ENCODE measurements at places on chromosomes 7 and 10. TPM values are rescaled to one million over a fixed set of nuclear protein-coding genes. Genes with fewer than 3 reads are reported as not detected.

- H3K27me3 ChIP-seq, result no peaks in the 10 kb centered on the region
- H3K36me3 ChIP-seq, result no peaks in the 10 kb centered on the region
Measured at GRCh38 chr10:71714031-71714410, 5.6 kb downstream of the C10orf105 start.

DNA sequence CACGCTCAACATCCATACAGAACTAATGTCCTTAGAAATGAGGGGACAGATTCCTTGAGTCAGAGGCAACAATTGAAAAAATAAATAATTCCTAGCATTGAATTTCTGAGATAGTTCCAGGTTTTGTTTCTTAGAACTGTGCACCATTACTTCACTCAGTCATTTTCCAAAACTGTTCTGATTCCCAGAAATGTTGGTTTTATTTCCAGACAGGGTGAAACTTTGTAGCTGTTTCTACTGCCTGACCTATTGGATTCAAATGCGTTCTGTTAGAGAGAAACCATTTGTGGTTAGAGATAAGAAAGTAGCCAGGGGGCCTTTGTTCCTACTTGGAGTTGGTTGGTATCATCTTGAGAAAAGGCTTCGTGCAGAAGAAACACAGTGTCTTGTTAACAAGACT, 8.1 kb upstream of the DEPP1 start:
- no peaks in the 10 kb centered on the region for H3K27me3 ChIP-seq
- DNase-seq, result peak; percentile 77
- no peak overlapping the region for H3K4me3 ChIP-seq
- peak overlapping the region; percentile 38 for H3K27ac ChIP-seq
- H3K4me1 ChIP-seq, result peaks cover 39% of the 10 kb centered on the region

GRCh38 chr10:49505589-49505988, 33.3 kb downstream of the ERCC6 start:
- H3K27ac ChIP-seq, result no peak overlapping the region
- no peaks in the 10 kb centered on the region for H3K36me3 ChIP-seq
- H3K4me3 ChIP-seq, result no peak overlapping the region
- H3K4me1 ChIP-seq, result peaks cover 6% of the 10 kb centered on the region
- no peaks in the 10 kb centered on the region for H3K27me3 ChIP-seq

DNA sequence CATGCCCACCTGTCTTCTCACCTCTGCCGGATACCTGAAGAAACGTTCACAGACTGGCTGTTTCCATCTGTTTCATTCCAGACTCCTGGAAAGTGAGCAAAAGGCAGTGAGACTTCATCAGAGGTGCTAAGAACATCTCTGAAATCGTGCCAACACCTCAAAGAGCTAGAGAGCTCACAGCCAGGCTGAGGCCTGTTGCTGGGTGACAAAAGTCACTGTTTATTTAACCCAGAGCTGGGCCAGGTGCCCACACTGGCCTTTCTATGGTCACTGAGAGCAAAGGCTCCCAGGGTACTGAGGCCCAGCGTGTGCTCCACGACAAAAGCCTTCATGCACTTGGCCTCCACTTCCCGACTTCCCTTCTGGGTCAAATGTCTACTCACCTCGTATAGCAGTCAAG, 3.7 kb upstream of the NANOS1 start:
- H3K36me3 ChIP-seq, result no peaks in the 10 kb centered on the region
- H3K4me1 ChIP-seq, result peaks cover 29% of the 10 kb centered on the region
- peaks cover 3% of the 10 kb centered on the region for H3K27me3 ChIP-seq
- peak overlapping the region; percentile 66 for H3K27ac ChIP-seq
- peak; percentile 37 for DNase-seq
- no peak overlapping the region for H3K4me3 ChIP-seq

- peaks cover 18% of the 10 kb centered on the region for H3K4me1 ChIP-seq
- H3K36me3 ChIP-seq, result peaks cover 7% of the 10 kb centered on the region
- no peak overlapping the region for H3K27ac ChIP-seq
Measured at GRCh38 chr10:29657719-29658274, 23.0 kb upstream of the SVIL start.

- no peaks in the 10 kb centered on the region for H3K36me3 ChIP-seq
- peaks cover 23% of the 10 kb centered on the region for H3K4me1 ChIP-seq
- no peak for DNase-seq
- H3K27me3 ChIP-seq, result peaks cover 4% of the 10 kb centered on the region
- no peak overlapping the region for H3K4me3 ChIP-seq
- H3K27ac ChIP-seq, result no peak overlapping the region
Measured at GRCh38 chr10:44316187-44316921, 68.5 kb downstream of the CXCL12 start.

DNA sequence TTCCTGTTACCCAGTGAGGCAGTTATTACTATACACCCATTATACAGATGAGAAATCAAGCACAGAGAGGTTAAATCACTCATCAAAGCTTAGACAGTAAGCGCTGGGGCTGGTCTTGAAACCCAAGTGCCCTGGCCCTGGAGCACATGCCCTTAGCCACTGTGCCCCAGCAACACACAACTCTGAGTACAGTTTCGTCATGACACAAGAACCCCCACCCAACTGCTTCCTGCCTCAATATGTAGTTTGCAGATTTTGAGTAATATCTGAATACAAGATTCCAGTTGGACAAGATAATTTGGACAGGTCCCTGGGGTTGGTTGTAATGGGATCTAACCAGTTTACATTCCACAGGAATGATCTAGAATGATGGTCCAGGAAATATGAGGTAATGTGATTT, 62.8 kb downstream of the SH3PXD2A start:
- no peak overlapping the region for H3K4me3 ChIP-seq
- peak; percentile 67 for DNase-seq
- H3K36me3 ChIP-seq, result peaks cover 10% of the 10 kb centered on the region
- H3K27ac ChIP-seq, result no peak overlapping the region
- no peaks in the 10 kb centered on the region for H3K27me3 ChIP-seq

DNA sequence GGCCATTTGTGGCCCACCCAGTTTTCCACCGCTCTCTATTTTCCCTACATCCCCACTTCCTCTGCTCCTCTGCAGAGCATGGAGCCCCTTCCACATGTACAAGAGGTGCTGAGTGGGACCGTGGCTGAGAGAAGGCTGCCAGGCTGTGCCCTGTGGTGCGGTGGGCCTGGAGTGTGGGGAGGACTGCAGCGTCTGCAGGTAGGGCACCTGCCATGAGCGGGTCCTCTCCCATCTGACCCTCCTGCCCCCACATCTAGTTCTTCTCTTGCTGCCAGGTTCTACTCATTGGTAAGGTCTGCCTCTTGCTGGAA, 145.6 kb upstream of the FAM20C start:
- no peaks in the 10 kb centered on the region for H3K36me3 ChIP-seq
- H3K27ac ChIP-seq, result no peak overlapping the region
- peaks cover 10% of the 10 kb centered on the region for H3K27me3 ChIP-seq
- H3K4me1 ChIP-seq, result no peaks in the 10 kb centered on the region

DNA sequence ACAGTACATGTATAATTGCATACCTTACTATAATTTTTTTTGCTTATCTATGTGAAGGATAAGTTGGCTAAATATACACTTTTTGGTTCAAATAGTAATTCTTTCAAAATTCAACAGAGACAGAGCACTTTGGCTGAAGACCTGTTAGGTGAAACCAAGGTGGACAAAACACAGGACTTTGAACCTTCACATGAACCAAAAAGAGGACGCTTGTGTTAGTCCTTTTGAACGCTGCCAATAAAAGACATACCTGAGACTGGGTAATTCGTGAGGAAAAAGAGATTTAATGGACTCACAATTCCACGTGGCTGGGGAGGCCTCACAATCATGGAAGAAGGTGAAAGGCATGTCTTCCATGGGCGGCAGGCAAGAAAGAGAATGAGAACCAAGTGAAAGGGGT, 4.7 kb upstream of the AGMO start:
- no peaks in the 10 kb centered on the region for H3K27me3 ChIP-seq
- H3K36me3 ChIP-seq, result no peaks in the 10 kb centered on the region
- no peak for DNase-seq

- DNase-seq, result no peak
- no peak overlapping the region for H3K4me3 ChIP-seq
- H3K27ac ChIP-seq, result no peak overlapping the region
Measured at GRCh38 chr10:72019085-72019876, 55.1 kb downstream of the CHST3 start.

DNA sequence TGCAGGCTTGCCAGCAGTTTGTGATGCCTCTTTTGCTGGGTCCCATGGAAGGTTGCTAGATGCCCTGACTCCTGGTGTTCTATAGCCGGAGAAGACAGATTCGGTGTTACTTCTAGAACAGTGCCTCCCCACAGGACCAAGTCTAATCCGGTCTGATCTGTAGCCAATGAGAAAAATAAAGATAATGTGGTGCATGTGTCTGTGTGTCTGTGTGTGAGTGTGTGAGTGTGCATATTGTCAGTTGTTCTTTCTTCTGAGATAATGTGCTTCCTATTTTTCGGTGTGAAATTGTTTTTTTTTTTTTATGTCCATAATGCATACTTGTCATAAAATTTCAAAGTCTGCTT, 29.7 kb upstream of the ZNRF2 start:
- H3K27ac ChIP-seq, result no peak overlapping the region
- H3K4me1 ChIP-seq, result peaks cover 20% of the 10 kb centered on the region
- H3K4me3 ChIP-seq, result no peak overlapping the region
- H3K27me3 ChIP-seq, result no peaks in the 10 kb centered on the region
- H3K36me3 ChIP-seq, result no peaks in the 10 kb centered on the region
- DNase-seq, result no peak

DNA sequence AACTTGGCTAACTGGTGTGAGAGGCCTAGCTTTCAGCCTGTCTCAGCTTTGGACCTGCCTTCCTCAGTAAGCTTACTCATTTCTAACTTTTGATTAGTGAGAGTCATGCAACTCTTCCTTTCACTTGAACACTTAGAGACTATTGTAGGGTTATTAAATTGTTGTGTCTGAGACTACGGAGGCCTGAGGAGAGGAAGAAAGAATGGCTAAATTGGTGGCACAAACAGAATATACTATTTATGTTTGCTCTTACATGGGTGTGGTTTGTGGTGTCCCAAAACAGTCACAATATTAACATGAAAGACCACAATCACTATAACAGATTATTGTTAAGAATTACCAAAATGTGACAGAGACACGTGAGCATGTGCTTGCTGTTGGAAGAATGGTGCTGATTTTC, 82.1 kb downstream of the TRIM24 start:
- peaks cover 40% of the 10 kb centered on the region for H3K36me3 ChIP-seq
- DNase-seq, result no peak
- H3K4me1 ChIP-seq, result no peaks in the 10 kb centered on the region
- no peak overlapping the region for H3K4me3 ChIP-seq
- no peak overlapping the region for H3K27ac ChIP-seq

GRCh38 chr7:101608772-101609713, 20.1 kb downstream of the MYL10 start:
- no peaks in the 10 kb centered on the region for H3K27me3 ChIP-seq
- no peaks in the 10 kb centered on the region for H3K36me3 ChIP-seq
- no peak overlapping the region for H3K27ac ChIP-seq
- H3K4me1 ChIP-seq, result peaks cover 26% of the 10 kb centered on the region
- no peak for DNase-seq
- no peak overlapping the region for H3K4me3 ChIP-seq

- H3K4me1 ChIP-seq, result no peaks in the 10 kb centered on the region
- no peaks in the 10 kb centered on the region for H3K27me3 ChIP-seq
- no peak for DNase-seq
- no peak overlapping the region for H3K27ac ChIP-seq
- H3K36me3 ChIP-seq, result no peaks in the 10 kb centered on the region
Measured at GRCh38 chr7:112300072-112300471, 93.6 kb downstream of the ZNF277 start.

DNA sequence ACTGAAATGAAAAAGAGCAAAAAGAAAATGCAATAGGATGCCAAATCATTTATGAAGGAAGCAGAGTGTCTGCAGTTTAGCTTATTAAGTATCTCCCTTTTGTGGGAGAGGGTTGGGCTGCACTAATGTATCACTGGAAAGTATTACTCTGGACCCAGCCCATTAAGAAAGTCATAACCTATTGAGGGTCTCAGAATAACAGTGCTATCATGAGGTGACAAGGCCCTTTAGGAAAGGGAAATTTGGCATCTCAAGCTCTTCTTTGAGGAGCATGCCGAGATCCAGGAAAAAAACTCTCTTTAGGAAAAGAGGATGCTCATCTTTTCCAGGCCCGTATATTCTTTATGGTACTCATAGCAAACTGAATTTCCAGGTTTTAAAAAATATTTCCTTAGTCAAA, 114.6 kb downstream of the PRKG1 start:
- no peaks in the 10 kb centered on the region for H3K27me3 ChIP-seq
- no peak overlapping the region for H3K4me3 ChIP-seq
- no peak overlapping the region for H3K27ac ChIP-seq
- H3K36me3 ChIP-seq, result no peaks in the 10 kb centered on the region
- H3K4me1 ChIP-seq, result no peaks in the 10 kb centered on the region

- H3K27me3 ChIP-seq, result no peaks in the 10 kb centered on the region
- H3K4me3 ChIP-seq, result no peak overlapping the region
- peak; percentile 5 for DNase-seq
- H3K36me3 ChIP-seq, result no peaks in the 10 kb centered on the region
- no peaks in the 10 kb centered on the region for H3K4me1 ChIP-seq
- H3K27ac ChIP-seq, result no peak overlapping the region
Measured at GRCh38 chr10:72525689-72526088, 100.2 kb downstream of the MICU1 start.

DNA sequence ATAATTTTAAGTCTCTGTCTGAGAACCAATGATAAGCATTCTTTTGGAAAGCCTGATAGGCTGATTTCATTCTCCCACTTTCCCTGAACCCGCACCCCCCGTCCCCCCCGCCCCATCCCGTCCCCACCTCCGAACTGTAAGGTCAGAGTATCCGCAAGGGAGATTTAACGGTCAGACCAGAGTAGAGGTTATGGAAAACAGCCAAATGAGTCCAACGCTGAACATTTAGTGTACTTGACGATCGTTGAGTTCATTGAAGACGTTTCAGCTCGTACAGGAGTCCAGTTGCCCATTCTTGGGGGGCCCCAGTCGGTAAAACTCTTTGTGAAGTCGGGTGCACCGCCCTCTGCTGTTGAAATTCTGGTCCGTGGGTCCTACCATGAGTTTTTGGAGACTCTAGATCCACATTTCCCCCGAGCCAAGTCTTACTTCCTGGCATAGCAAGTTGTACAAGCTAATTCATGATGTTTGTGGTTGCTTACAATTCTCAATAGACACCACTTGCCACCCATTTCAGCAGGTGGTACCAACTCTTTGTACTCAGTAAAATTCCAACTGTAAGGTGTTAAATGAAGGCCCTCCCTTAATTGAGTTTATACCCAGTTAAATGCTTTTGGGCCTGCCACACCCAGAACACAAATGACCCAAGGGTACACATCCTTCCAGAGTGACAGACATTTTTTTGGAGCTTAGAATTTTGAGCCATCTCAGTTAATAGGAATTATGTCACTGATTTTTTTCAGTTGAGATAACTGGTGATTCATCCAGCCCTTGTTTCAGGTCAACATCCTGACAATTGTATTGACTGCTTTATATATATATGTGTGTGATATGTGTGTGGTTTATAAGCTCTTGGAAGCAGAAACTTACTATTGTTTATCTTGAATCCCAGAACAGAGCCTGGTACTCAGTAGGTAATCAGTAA, 1.2 kb downstream of the MARCHF5 start:
- peaks cover 6% of the 10 kb centered on the region for H3K4me1 ChIP-seq
- peak overlapping the region; percentile 99 for H3K4me3 ChIP-seq
- H3K27me3 ChIP-seq, result peaks cover 2% of the 10 kb centered on the region
- no peaks in the 10 kb centered on the region for H3K36me3 ChIP-seq
- peak; percentile 71 for DNase-seq

GRCh38 chr7:101740981-101741725, 76.3 kb upstream of the CUX1 start:
- DNase-seq, result no peak
- peaks cover 27% of the 10 kb centered on the region for H3K27me3 ChIP-seq
- no peak overlapping the region for H3K27ac ChIP-seq
- H3K36me3 ChIP-seq, result no peaks in the 10 kb centered on the region
- no peak overlapping the region for H3K4me3 ChIP-seq
- peaks cover 11% of the 10 kb centered on the region for H3K4me1 ChIP-seq

ATP6V0A4 gene
- total RNA-seq, result 0.04 TPM

FOXK1 gene
- 10.9 TPM for total RNA-seq

PRKAR1B gene
- 23.1 TPM for total RNA-seq

OR2A1 gene
- 0.13 TPM for total RNA-seq

GPR146 gene
- total RNA-seq, result 2.7 TPM

FZD1 gene
- total RNA-seq, result 12.5 TPM

CLRN3 gene
- total RNA-seq, result 0.09 TPM

LRRN3 gene
- total RNA-seq, result 10.1 TPM

TLL2 gene
- 0.71 TPM for total RNA-seq

CALML5 gene
- not detected for total RNA-seq

PRSS2 gene
- total RNA-seq, result 0.09 TPM

Data from muscle of leg (tissue), 16 donors.